ENCODE measurements at places on chromosomes 16 and 17.

DNA sequence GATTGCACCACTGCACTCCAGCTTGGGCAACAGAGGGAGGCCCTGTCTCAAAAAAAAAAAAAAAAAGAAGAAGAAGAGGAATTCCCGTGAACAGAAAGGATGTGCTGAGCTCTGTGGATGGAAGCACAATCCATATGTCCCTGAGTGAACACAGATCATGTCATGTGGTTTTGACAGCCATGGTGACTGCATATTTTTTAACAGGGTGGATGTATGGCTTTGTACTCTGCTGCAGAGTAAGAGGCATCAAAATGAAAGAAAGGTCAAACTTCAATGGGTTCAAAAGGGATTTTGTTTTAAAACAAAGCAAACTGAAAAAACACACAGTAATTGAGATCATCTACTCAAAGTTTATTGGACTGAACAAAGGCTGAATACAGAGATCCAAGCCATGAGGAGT, 31.5 kb downstream of the MXRA7 start:
- no peak for DNase-seq

GRCh38 chr17:76834870-76835269, 33.3 kb upstream of the MGAT5B start:
- no peak for DNase-seq

GRCh38 chr17:39602533-39603303, 5.0 kb downstream of the NEUROD2 start:
- no peak for DNase-seq

DNA sequence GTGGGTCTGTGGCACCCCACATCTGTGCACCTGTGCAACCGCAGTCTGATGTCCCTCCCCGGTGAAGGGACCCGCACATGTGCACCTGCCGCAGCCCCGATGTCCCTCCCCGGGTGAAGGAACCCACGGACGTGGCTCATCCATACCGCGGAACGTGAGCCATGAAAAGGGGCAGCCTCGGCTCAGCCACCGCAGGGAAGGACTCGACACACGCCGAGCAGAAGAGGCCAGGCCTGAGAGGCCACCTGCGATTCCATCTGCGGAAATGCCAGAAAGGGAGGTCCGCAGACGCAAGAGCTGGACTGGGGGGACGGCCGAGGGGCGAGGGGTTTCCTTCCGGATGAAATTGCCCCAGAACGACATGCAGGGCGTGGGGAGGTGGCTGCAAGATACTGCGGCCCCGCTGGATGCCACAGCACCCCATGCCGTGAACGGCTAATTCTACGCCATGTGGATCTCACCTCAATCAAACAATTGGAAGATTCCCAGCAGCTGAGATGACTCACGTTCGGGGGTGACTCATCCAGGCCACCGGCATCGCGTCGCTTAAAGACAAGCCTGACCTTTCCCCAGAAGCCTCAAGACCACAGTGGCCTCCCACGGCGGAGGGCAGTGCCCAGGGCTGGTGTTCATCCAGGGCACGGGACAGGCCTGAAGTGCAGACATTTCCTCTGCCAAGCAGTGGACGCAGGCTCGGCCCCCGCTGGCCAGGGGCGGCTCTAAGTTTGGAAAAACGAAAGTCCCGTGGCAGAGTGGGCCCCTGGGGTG, 21.0 kb downstream of the SOX8 start:
- DNase-seq: peak; percentile 25

- no peak for DNase-seq
These were observed 1.1 kb downstream of the ATP2A1 start for GRCh38 chr16:28879261-28879840.

GRCh38 chr17:80800481-80801391, 190.9 kb upstream of the CHMP6 start:
- DNase-seq: no peak

DNA sequence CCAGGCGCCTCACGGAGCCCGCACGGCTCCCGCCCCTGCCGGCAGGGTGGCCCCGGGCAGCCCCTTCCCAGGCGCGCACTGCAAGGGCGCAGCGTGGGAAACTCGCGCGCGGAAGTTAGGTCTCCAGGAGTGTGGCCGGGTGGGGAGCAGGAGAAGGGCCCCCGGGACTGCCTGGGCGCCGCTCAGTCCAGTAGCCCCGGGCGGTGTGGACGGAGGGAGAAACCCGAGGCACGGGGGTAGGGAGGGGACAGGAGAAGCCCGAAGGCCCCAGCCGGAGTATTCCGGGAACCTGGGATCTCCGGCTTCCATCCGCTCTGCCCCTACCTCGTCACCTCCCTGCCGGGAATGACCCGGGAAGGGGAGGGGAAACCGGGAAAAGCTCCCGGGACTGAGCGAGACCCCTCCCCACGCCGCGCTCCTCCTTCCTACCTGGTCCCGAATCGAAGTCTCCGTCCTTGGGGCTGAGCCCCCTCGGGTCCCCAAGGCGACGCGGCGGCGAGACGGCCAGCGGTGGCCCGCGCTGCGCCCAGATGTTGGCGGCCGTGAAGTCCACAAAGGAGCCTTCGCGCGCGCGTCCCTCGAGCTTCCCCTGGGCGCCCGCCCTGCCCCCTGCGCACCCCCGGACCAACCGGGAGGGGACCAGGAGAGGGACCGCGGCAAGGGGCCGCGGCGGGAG, 418 bp downstream of the SOCS3 start:
- no peak for DNase-seq

- no peak for DNase-seq
These were observed 3.9 kb upstream of the ALDH3A2 start for GRCh38 chr17:19644493-19645210.

- no peak for DNase-seq
These were observed 47.0 kb downstream of the CCDC182 start for GRCh38 chr17:57697891-57698711.

DNA sequence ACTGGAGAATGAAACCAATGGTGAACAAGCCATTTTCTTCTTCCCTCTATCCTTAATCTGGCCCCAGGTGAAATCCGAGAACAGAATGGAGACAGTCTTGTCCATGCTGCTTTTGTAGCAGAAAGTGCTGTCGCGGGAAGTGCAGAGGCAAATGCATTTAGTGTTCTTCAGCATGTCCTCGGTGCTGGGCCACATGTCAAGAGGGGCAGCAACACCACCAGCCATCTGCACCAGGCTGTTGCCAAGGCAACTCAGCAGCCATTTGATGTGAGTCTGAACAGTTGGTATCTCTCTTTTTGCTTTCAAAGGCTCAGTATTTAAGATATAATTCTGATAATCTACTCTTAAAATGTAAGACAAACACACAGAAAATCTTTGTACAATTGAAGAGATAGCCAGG, 18.7 kb downstream of the UQCRC2 start:
- DNase-seq: no peak

DNA sequence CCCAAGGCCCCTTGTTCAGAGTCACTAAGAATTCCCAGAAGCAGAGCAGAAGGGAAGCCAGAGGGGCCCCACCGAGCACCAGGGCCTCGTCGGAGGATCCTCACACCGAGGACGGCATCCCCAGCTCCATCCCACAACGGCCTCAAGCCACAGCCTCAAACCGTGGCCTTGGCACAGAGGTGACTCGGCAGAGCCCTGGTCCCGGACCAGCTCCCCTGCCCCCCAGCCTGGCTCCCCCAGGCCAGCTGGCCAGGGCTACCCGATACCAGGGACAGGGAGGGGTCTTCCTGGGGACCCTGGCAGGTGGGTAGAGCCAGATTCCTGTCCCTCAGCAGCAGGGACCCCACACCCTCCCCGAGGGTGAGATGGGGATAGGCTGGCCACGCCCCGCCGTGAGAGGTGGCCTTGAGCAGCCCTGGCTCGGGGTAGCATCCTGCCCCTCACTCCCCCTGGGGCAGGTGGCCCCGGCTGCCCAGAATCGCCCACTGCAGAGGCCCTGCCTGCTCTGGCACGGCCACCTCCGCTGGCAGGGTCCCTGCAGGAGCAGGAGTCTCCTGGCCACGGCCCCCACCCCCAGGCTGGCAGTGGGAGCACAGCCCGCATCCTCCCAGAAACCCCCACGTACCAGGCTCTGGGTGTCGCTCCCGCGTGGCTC, 5.6 kb upstream of the PVALEF start:
- DNase-seq: no peak

DNA sequence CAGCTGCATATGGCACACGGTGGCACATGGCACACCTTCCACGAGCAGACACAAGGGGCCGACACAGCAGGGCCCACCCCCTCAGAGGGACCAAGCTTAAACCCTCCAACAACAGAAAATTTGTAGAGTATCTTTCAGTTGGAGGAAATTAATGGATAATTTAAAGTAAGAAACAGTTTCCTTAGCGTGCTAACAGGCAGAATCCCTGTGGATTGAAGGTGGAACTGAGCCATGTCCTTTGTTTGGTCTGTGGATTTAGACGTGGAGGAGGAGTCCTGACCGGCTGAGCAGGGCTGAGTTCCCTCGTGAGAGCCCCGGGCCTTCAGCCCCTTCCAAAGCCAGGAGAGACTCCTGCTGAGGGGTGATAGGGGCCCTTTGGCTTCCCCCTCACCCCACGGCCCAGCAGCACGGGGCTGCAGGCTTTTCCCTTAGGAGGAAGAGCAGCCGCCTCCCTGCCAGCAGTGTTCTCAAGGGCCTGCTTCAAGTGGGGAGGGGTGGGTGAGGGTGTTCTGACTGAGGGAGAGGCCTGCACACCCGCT, 1.4 kb upstream of the CYB561 start:
- DNase-seq: no peak

DNA sequence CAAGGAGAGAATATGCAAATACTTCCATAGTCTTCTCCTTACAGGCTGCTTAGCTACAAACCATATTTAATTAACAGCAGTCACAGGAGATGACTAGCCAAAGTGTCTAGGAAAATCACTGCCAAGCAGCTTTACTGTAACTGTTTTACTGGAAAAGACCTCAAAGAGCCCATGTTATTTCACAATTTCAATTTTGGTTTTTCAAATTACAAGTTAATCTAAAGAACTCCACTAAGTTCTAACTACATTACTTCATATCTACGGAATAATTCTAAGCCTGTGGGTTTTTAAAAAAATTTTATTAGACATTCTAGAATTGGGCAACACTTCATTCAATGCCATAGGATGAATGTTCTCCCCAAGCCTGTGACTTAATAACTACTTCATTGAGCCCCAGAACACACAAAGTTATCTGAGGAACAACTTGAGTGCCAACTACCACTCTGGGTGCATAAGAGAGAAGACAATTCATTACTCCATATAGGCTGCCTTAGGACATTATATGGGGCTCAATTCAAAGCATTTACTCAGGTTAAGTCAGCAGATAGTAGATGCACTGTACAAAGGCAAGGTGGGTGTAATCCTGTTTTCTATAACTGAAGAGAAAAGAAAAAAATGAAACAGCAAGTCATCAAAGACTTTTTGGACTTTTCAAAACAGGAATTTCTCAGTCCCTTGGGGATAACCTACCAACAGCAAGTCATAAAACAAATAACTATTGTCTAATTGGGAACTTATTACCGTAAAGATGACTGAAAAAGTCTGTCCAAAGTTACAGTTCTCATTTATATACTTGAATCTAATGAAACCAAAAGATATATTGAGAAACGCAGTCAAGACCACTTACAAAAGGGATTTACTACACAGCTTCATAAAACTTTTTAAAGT, 33.0 kb downstream of the STAT3 start:
- DNase-seq: no peak

- peak; percentile 30 for DNase-seq
These were observed 1.2 kb downstream of the TRIM47 start for GRCh38 chr17:75876938-75877751.

- no peak for DNase-seq
These were observed 25.0 kb downstream of the CYB561 start for GRCh38 chr17:63420868-63421680.

DNA sequence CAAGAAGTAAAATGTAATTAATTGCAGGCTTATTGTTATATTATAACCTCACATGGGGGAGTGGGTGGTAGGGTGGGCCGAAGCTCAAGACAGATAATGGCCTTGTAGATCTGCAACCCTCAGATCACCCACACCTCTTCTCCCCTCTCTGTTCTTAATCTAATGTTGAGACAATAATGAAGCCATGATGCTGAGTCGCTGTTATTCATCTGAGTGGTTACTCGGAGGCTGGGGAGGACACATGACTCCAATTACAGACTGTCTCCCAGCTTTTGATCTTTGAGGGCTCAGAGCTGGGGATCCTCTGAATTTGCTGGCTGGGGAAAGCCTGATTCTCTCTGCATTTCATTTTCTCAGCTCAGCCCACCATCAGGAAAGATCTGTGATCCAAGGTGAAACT, 275.3 kb downstream of the SHISA9 start:
- no peak for DNase-seq

DNA sequence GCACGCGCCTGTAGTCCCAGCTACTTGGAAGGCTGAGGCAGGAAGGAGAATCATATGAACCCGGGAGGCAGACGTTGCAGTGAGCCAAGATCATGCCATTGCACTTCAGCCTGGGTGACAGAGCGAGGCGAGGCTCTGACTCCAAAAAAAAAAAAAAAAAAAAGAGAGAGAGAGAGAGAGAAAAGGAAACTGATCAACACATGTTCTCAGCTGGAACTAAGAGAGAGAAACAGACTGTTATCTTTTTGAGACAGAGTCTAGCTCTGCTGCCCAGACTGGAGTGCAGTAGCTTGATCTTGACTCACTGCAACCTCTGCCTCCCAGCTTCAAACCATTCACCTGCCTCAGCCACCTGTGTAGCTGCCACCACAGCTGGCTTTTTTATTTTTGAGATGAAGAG, 60.4 kb downstream of the STH start:
- DNase-seq: no peak
